Cardiac ventricle fibroblast (primary cell): ENCODE measurements at places on chromosomes 16 and 17. TPM values are rescaled to one million over a fixed set of nuclear protein-coding genes. Genes with fewer than 3 reads are reported as not detected.

The GAS2L2 gene
- total RNA-seq, result 0.44 TPM in 1 of 2 replicates, not detected in the other

The PRAC1 gene
- total RNA-seq, result not detected in 2 replicates

The STH gene
- total RNA-seq, result not detected in 2 replicates

The AKAP10 gene
- total RNA-seq, result 13.0 and 13.3 TPM in 2 replicates

The CLDN6 gene
- total RNA-seq, result not detected in 2 replicates

The AGRP gene
- not detected in 2 replicates for total RNA-seq

The OTOP3 gene
- not detected in 2 replicates for total RNA-seq

The KRTAP4-9 gene
- total RNA-seq, result not detected in 2 replicates

The CSHL1 gene
- total RNA-seq, result not detected in 2 replicates

The AXIN2 gene
- 25.4 and 26.2 TPM in 2 replicates for total RNA-seq

The CEP131 gene
- 6.9 and 9.8 TPM in 2 replicates for total RNA-seq

The NME4 gene
- total RNA-seq, result 88.8 and 105 TPM in 2 replicates
